Temporal lobe (tissue), 4 donors: ENCODE measurements at places on chromosomes 5 and 9. TPM values are rescaled to one million over a fixed set of nuclear protein-coding genes. Genes with fewer than 3 reads are reported as not detected.

The GPX3 gene
- 29.7 TPM for total RNA-seq

The ADAMTSL2 gene
- total RNA-seq = 2.7 TPM

The TEX48 gene
- not detected for total RNA-seq

The QRFP gene
- total RNA-seq = not detected

The FAM151B gene
- 19.2 TPM for total RNA-seq

The SLC25A2 gene
- not detected for total RNA-seq

The SETD9 gene
- total RNA-seq = 3.7 TPM

The IL4 gene
- not detected for total RNA-seq

The CCNB1 gene
- 14.0 TPM for total RNA-seq
